ENCODE measurements at places on chromosomes 3 and 15. TPM values are rescaled to one million over a fixed set of nuclear protein-coding genes. Genes with fewer than 3 reads are reported as not detected.

CCR3 gene
- not detected for total RNA-seq

CEMIP gene
- 10.0 TPM for total RNA-seq

LYZL4 gene
- not detected for total RNA-seq

DNA sequence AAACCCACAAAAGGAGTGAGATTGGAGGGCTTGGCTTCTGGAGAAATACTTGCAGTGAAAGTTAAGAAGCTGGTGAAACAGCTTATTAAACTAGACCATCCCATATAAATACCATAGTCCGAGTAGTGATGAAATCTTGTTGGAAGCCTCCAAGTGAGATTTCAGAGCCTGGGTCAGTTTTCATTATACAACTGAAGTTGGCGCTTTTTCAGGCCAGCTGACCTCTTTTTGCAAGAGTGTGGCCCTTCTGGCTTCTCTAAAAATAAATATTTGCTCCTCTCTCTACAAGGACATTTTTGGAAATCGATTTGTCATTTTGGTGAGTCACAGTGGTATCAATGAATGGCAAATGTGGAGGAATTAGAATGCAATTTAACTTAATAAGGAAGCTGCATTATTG is 51.2 kb upstream of the THRB start:
- no peaks in the 10 kb centered on the region for H3K27me3 ChIP-seq
- no peaks in the 10 kb centered on the region for H3K36me3 ChIP-seq
- no peaks in the 10 kb centered on the region for H3K4me1 ChIP-seq
- peak; percentile 19 for DNase-seq

DNA sequence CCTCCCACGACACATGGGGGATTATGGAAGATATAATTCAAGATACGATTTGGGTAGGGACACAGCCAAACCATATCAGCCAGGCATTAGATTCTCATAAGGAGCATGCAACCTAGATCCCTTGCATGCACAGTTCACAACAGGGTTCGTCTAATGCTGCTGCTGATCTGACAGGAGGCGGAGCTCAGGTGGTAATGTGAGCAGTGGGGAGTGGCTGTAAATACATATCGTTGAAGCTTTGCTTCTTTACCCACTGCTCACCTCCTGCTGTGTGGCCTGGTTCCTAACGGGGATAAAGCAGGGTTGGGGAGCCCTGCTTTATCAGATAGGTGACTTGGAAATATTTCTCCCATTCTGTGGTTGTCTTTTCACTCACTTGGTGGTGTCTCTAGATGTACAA is 14.8 kb downstream of the DOCK3 start:
- H3K36me3 ChIP-seq: no peaks in the 10 kb centered on the region
- H3K4me1 ChIP-seq: no peaks in the 10 kb centered on the region
- no peak for DNase-seq

GRCh38 chr3:190586631-190587011 is 72.7 kb downstream of the IL1RAP start:
- H3K27me3 ChIP-seq: no peaks in the 10 kb centered on the region
- DNase-seq: no peak
- no peaks in the 10 kb centered on the region for H3K36me3 ChIP-seq
- no peak overlapping the region for H3K4me3 ChIP-seq
- H3K4me1 ChIP-seq: no peaks in the 10 kb centered on the region

DNA sequence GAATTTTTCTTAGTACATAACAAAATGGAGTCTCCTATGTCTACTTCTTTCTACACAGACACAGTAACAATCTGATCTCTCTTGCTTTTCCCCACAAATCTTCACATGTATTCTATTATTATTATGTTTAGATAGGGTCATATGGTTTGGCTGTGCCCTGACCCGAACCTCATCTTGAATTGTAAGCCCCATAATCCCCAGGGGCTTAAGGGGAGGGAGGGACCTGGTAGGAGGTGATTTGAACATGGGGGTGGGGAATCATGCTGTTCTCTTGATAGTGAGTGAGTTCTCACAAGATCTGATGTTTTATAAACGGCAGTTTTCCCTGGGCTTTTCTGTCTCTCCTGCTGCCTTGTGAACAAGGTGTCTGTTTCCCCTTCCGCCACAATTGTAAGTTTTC is 86.7 kb upstream of the SELENOK start:
- DNase-seq: no peak
- no peak overlapping the region for H3K27ac ChIP-seq
- no peaks in the 10 kb centered on the region for H3K36me3 ChIP-seq
- no peaks in the 10 kb centered on the region for H3K27me3 ChIP-seq

DNA sequence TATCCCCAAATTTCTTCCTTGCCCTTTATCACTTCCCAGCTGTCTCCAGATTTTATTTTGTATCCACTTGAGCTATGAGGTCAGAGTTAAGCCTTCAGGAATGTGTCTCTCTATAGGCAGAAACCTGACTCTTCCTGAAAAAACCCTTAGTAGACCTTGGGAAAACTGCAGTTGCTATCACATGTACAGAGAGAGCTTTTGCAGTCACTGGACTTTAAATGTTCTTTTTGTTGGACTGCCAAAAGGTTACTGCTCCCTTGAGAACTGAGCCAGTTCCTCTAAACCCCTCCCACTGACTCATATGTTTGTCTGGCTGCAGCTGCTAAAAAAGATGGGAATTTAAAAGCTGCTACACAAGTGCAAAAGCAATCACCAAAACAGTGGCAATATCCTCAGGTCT is 169.1 kb upstream of the CCDC54 start:
- no peaks in the 10 kb centered on the region for H3K27me3 ChIP-seq
- H3K4me3 ChIP-seq: no peak overlapping the region
- H3K4me1 ChIP-seq: peaks cover 14% of the 10 kb centered on the region
- DNase-seq: peak; percentile 36

GRCh38 chr3:178712247-178712646 is 176.0 kb downstream of the KCNMB2 start:
- no peak overlapping the region for H3K27ac ChIP-seq
- no peaks in the 10 kb centered on the region for H3K27me3 ChIP-seq
- H3K4me3 ChIP-seq: no peak overlapping the region
- DNase-seq: no peak
- H3K4me1 ChIP-seq: no peaks in the 10 kb centered on the region

DNA sequence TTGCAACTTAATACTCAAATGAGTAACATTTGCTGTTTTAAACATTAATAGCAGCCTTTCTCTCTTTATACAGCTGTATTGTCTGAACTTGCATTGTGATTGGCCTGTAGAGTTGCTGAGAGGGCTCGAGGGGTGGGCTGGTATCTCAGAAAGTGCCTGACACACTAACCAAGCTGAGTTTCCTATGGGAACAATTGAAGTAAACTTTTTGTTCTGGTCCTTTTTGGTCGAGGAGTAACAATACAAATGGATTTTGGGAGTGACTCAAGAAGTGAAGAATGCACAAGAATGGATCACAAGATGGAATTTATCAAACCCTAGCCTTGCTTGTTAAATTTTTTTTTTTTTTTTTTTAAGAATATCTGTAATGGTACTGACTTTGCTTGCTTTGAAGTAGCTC is 40.3 kb downstream of the CTNNB1 start:
- DNase-seq: no peak
- H3K27me3 ChIP-seq: no peaks in the 10 kb centered on the region
- H3K27ac ChIP-seq: no peak overlapping the region
- no peak overlapping the region for H3K4me3 ChIP-seq
- no peaks in the 10 kb centered on the region for H3K4me1 ChIP-seq
- H3K36me3 ChIP-seq: no peaks in the 10 kb centered on the region

DNA sequence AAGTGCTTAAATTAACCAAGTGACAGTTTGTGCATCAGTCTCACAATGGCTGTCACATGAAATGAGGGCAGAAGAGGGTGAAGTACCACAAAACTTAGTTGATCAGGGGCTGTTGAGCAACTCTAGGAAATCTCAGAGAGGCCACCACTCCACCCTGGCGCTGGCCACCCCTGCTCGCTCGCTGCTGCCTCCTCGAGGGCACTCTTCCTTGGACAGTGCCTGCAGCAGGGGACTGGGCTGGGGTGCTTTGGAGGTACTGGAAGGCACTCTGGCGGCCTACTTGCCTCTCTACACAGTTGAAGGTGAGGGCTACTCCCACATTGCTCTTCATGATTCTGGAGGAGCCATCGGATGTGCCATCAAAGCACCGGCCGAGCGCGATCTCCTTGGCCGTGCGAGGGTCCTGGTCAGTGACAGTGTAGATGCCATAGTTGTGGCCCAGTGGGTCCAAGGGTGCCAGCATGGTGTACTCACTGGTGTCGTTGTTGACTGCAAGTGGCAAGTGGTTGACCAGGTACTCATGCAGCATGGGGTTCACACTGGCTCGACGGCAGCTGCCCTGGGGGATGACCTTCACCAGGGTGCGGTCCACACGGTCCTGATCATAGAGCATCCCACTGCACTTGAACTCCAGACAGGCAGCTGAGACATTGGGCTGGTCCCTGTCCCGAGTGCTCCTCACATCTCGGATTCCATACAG is 11.6 kb upstream of the CLPX start:
- H3K27ac ChIP-seq: no peak overlapping the region
- no peaks in the 10 kb centered on the region for H3K27me3 ChIP-seq
- no peaks in the 10 kb centered on the region for H3K4me1 ChIP-seq
- H3K36me3 ChIP-seq: no peaks in the 10 kb centered on the region

- no peak overlapping the region for H3K4me3 ChIP-seq
- no peak overlapping the region for H3K27ac ChIP-seq
- no peaks in the 10 kb centered on the region for H3K36me3 ChIP-seq
- no peaks in the 10 kb centered on the region for H3K4me1 ChIP-seq
Measured at GRCh38 chr15:31091481-31091880, 10.0 kb downstream of the TRPM1 start.

- no peaks in the 10 kb centered on the region for H3K36me3 ChIP-seq
- no peak overlapping the region for H3K4me3 ChIP-seq
- H3K27me3 ChIP-seq: no peaks in the 10 kb centered on the region
- no peaks in the 10 kb centered on the region for H3K4me1 ChIP-seq
- DNase-seq: no peak
- H3K27ac ChIP-seq: no peak overlapping the region
Measured at GRCh38 chr3:168001244-168001643, 94.5 kb downstream of the GOLIM4 start.

DNA sequence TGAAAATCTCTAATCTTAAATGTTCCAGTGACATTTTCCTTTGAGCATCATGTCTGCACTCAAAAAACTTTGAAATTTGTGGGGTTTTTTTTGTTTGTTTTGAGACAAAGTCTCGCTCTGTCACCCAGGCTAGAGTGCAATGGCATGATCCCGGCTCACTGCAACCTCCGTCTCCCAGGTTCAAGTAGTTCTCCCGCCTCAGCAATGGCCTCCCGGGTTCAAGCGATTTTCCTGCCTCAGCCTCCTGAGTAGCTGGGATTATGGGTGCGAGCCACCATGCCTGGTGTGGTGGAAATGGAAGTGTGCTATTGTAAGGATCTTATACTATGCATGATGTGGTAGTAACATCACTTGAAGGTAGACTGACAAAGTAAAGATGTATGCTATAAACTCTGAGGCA is 42.5 kb downstream of the TKT start:
- H3K4me1 ChIP-seq: no peaks in the 10 kb centered on the region
- no peaks in the 10 kb centered on the region for H3K36me3 ChIP-seq
- H3K27me3 ChIP-seq: no peaks in the 10 kb centered on the region
- no peak overlapping the region for H3K27ac ChIP-seq

DNA sequence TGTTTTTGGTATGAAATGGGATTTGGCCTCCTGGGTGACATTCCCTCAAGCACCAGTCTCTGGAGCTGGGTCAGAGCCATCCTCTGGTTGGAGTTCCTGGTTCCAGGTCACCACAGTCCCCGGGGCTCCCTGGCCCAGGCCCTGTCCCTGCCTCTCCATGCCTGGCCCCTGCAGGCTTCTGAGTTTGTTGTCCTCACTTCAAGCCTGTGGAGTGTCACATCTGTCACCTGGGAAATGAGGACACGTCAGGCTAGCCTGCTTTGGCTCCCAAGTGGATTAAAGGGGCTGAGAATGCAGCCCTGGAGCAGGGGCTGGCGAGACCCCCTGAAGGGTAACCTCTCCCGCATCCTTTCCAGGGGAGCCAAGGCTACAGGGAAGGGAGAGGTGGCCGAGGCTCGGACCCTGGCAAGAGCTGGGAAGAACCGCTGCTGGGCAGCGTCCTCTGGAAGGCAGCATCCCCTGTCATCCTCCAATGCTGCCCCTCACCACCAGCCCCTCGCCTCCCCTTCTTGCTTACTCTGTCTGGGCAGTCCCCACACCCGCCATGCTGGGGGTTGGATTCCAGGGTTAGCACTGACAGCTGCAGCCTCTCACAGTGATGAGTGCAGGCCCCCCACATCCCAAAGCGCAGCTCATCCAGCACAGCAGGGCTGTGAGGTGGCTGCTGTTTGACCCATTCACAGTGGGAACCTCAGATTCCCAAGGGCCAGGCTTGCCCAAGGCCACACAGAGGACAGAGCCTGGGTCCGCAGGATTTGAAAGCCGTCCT is 75.5 kb upstream of the IQSEC1 start:
- H3K27me3 ChIP-seq: no peaks in the 10 kb centered on the region
- no peak overlapping the region for H3K27ac ChIP-seq

GRCh38 chr3:187024536-187025226 is 94.4 kb downstream of the ST6GAL1 start:
- no peaks in the 10 kb centered on the region for H3K36me3 ChIP-seq
- no peaks in the 10 kb centered on the region for H3K27me3 ChIP-seq
- H3K4me3 ChIP-seq: no peak overlapping the region
- DNase-seq: no peak
- H3K4me1 ChIP-seq: no peaks in the 10 kb centered on the region

GRCh38 chr3:112687616-112688015 is 46.7 kb upstream of the CCDC80 start:
- no peaks in the 10 kb centered on the region for H3K27me3 ChIP-seq
- H3K36me3 ChIP-seq: no peaks in the 10 kb centered on the region
- no peak overlapping the region for H3K4me3 ChIP-seq
- no peak overlapping the region for H3K27ac ChIP-seq

GRCh38 chr3:107241217-107241616 is 136.0 kb upstream of the CCDC54 start:
- H3K4me1 ChIP-seq: peaks cover 4% of the 10 kb centered on the region
- H3K27ac ChIP-seq: peak overlapping the region; percentile 46
- no peaks in the 10 kb centered on the region for H3K27me3 ChIP-seq
- peak; percentile 49 for DNase-seq
- peak overlapping the region; percentile 87 for H3K4me3 ChIP-seq

DNA sequence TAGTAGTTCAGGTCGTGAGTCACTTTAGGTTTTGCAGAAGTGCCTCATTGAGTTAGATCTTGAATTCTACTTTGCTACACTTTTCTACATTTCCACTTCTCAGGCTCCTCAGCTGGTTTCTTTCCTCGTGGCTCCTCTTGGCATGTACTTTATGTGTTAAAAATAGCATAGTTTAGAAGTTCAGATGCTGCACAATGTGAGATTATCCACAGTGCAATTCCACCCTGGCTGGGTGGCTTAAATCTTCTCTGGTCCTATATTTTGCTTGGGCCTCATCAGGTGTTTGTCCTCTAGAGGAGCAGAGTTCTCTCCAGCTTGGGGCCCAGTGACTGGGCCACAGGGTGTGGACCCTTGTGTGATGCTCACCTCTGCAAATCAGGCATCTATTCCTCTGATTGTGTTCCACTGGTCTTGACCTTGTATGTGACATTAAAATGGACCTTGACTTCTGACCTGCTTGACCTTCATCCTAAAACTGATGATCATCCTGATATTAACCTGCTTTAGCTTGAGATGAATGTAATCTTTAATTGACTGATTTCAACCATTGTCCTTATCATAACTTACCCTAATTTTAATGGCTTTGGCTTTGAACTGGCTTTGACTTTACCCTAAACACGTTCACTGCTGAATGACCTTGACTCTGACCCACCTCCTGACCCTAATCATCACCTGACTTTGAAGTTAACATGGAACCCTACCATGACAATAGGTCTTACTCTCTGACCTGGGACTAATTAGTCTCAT is 63.9 kb upstream of the ACAD9 start:
- no peaks in the 10 kb centered on the region for H3K4me1 ChIP-seq
- H3K27me3 ChIP-seq: no peaks in the 10 kb centered on the region
- H3K27ac ChIP-seq: no peak overlapping the region
- H3K4me3 ChIP-seq: no peak overlapping the region
